Stimulated activated CD8-positive, alpha-beta memory T cell treated with anti-CD3 and anti-CD28 coated beads, Interleukin-4, amount 100 ng/mL, for 4 hours (primary cell): ENCODE measurements at places on chromosomes 11 and 22.

GRCh38 chr22:30238661-30239487 lies 7.7 kb downstream of the LIF start:
- DNase-seq: no peak

DNA sequence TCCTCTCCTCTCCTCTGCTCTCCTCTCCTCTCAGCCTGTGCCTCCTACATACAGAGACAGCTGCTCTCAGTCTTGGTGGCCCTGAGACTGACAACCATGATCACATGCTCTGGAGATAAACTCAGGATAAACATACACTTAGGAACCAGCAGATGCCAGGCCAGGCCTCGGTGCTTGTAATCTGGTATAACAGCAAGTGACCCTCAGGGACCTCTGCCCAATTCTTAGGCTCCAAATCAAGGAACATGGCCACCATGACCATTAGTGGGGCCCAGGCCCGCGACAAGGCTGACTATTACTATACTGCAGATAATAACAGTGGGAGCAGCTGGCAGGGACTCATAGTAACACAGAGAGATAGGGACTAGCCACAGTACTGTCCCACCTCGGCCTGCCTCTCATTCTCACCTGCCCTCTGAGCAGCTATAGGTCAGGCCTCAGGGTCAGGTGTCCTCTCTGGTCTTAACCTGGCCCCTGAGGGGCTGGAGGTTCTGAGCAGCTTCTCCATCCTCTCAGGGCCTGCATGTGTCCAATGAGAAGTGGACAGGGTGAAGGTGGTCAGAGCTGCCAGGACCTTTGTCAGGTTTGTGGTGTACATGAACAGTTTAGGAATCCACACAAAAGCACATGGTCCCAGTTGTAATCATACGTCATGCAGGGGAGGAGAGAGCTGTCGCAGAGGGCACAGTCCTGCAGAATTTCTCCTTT lies 106.1 kb downstream of the GGTLC2 start:
- no peak for DNase-seq

DNA sequence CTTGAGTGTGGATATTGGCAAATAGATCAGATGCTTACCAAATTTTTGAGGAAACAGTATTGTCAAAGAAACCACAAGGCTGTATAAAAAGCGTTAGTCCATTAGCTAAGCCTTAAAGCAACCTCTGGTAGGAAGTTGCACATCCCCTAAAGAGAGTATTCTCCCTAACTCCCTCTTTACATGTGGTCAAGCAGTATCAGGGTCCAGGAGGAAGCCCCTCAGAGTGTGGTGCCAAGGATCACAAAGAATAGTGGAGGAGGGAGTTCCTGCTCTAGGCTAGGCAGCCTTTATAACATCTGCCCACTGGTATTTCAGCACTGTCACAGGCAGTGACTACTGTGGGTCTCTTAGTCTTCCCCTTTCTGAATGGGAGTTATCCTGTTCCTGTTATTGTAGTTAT lies 18.8 kb upstream of the AMPD3 start:
- no peak for DNase-seq

- DNase-seq: no peak
These were observed 3.4 kb upstream of the MPZL2 start for GRCh38 chr11:118267486-118267885.

DNA sequence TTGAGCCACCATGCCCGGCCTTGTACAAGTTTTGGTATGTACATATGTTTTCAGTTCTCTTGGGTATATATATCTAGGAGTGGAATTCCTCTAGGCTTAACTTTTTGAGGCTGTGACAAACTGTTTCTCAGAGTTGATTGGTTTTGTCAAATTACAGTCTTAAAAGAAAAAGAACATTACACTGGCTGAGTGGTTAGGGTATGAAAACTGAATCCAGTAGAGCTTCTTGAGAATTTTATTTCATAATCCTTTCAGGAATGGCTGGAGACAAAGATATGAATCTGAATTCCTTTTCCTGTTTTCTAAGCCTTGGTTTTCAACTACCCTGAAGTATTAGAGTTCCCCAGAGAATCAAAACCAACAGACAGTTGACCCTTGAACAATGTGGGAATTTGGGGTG lies 6.5 kb downstream of the METTL15 start:
- no peak for DNase-seq

- DNase-seq: no peak
These were observed 16.5 kb downstream of the PRPF19 start for GRCh38 chr11:60889869-60890311.

- no peak for DNase-seq
These were observed 147.3 kb downstream of the CCDC34 start for GRCh38 chr11:27215471-27216269.

- DNase-seq: no peak
These were observed 94.9 kb upstream of the SEPTIN5 start for GRCh38 chr22:19619144-19620009.

GRCh38 chr11:35160902-35161597 lies 22.1 kb downstream of the CD44 start:
- no peak for DNase-seq

- DNase-seq: no peak
These were observed 15.5 kb downstream of the FLI1 start for GRCh38 chr11:128709402-128709801.

DNA sequence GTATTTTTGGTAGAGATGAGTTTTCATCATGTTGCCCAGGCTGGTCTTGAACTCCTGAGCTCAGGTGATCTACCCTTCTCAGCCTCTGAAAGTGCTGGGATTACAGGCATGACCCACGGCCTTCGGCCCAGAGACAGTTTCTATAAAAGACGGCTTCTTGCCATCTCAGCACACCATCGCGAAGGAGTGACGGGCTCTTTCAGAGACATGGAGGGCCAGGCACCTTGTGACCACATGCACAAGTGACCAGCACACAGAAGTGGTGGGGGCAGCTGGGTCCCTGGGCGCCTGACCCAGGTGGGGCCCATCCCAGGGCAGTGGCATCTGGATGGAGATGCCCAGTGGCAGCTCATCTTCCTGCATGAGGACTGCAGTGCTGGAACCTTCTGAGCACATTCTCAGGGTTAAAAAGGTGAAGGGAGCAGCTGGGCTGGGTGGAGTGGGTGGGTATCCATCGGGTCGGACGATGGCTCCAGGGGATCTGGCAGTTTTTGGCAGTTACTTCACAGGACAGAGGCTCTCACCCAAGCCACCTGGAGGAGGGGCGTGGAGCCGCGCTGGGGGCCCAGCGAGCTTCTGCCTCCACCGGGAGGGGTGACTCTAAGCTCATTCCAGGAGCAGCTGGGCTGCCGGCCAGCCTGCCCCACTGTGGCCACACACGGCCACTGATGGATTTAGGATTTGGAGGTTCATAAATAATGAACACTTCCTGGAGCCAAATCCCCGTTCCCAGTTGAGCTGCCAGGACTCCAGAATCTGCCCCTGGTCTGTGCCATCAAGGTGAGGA lies 373.0 kb downstream of the CTTN start:
- no peak for DNase-seq

DNA sequence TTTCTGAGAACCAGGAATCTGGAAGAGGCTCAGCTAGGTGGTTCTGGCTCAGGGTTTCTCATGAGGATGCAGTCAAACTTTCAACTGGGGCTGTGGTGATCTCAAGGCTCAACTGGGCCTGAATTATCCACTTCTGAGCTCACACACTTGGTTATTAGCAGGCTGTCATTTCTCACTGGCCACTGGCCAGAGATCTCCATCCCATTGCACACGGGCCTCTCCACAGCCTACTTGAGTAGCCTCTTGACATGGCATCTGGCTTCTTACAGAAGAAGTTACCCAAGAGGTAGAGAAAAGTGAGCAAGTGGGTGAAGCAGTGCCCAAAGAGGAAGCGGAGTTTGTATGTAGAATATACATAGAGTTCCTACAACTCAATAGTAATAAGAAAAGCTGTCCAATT lies 16.0 kb downstream of the CALCA start:
- no peak for DNase-seq

DNA sequence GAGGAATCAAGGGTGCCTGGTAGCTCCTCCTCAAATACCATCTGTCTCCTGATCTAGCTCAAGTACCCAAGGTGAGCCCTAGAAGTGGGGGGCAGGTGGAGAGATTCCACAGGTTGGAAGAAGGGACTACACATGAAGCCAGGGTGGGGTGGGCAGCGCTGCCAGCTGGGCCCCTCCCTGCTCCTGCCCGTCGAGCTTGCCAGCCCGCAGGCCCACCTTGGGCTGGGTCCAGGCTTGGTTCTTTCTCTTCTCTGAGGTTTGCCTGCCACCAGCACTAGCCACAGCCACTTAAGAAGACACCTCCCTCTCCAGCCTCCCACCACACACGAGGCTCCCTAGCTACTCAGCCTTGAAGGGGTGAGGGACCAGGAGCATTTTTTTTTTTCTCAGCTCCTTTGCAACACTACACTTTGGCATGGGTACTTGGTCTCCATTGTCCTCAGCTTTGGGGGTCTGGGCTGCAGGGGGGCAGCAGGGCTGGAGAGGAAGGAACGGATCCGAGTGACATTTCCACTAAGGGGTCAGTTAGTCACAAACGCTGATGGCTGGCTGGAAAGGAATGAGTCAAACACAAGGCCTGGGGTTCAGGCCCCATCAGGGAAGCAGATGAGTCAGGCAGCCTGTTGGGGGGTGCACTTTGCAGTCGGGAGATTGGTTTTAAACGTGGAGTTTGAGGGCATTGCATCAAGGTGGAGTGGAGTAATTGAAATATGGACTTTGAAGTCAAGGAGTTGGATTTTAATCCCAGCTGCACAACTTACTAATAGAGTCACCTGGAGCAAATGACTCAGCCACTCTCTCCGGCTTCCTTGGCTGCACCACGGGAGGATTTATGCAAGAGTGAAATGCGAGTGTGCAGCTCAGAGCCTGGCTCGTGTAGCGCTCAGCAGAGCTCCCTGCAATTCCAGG lies 7.4 kb upstream of the NPTXR start:
- no peak for DNase-seq

GRCh38 chr11:85517272-85517671 lies 109.9 kb downstream of the DLG2 start:
- DNase-seq: no peak

GRCh38 chr11:118911880-118912741 lies 13.6 kb downstream of the BCL9L start:
- peak; percentile 65 for DNase-seq

GRCh38 chr11:61769946-61770683 lies 17.7 kb downstream of the MYRF start:
- no peak for DNase-seq

DNA sequence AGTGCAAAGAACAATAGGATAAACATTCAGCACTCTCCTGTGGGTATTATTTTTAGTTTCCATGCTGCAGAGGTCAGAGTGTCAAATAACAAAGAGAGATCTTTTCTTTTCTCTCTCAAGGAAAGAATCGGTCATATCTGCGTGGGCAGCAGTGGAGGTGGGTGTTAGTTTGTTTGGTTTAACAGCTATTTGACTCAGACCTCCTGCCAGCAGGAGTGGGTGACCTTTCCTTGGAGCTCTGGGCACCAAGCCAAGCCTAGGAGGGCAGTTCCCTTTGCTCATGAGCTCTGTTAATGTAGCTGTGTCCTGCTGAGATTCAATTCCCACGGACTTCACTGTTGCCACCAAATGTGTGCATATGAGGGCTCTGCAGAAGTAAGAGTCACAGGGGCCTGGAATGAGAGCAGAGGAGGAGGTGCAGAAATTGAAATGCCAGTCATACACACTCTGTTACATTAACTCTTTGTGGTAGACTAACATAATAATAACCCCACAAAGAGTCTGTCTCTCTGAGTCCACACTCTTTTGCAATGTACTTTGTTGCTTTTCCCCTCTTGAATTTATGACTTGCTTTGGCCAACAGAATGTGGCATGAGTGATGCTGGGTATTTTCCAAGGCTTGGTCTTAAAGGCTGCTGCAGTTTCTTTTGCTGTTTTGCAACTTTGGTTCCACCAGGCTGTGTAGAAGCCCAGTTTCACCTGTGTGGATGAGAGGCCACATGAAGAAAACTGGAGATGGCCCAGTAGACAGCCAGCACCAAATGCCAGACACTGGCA lies 76.0 kb upstream of the GRK3 start:
- DNase-seq: peak; percentile 5

DNA sequence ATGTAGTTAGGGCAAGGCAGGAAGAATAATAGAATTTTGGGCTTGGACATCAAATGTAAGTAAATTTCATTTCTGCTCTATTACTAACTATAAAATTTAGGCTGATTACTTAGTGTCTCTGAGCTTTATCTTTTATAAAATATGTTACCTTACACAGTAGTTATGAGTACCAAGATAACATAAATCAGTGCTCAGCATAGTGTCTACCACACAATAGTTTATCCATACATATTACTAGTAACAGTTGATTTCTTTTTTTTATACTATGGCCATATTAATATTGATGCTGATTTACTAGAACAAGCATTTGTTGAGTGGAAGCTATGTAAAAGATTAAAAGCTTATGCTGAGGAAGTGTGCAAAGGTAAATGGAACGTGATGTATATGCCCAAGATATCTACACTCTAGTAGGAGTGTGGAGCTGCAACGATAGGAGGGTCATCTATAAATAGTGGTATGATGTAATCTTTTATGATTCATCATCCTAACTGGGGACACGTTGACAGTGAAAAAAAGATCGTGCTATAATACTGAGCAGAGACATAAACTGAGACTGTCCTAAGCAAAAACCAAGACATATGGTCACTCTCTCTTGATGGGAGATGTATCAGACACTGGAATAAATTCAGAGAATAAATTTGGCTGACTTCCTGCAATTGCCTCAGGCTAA lies 8.7 kb upstream of the SLC5A12 start:
- no peak for DNase-seq

GRCh38 chr11:33064033-33064825 lies 24.9 kb downstream of the TCP11L1 start:
- DNase-seq: no peak

GRCh38 chr11:29129844-29130243 lies 887.0 kb downstream of the KCNA4 start:
- DNase-seq: no peak
